ENCODE measurements at places on chromosomes 16 and 17. TPM values are rescaled to one million over a fixed set of nuclear protein-coding genes. Genes with fewer than 3 reads are reported as not detected.

DNA sequence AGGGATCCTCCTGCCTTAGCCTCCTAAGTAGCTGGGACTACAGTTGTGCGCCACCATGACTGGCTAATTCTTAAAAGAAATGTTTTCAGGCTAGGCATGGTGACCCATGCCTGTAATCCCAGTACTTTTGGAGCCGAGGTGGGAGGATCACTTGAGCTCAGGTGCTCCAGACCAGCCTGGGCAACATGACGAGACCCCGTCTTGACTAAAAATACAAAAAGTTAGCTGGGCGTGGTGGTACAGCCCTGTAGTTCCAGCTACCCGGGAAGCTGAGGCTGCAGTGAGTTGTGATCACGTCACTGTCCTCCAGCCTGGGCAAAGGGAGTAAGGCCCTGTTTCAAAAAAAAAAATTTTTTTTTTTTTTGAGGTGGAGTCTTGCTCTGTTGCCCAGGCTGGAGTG lies 173.1 kb downstream of the SEC14L1 start:
- no peak for DNase-seq

GRCh38 chr16:89360760-89361435 lies 129.5 kb downstream of the ANKRD11 start:
- peak; percentile 85 for DNase-seq

GRCh38 chr16:86476956-86477534 lies 33.3 kb upstream of the FOXF1 start:
- DNase-seq = no peak

GRCh38 chr17:78337244-78338109 lies 22.4 kb downstream of the SOCS3 start:
- DNase-seq = peak; percentile 87

GRCh38 chr17:43880420-43880991 lies 26.8 kb downstream of the MPP2 start:
- peak; percentile 19 for DNase-seq

- no peak for DNase-seq
Observed at GRCh38 chr17:58556833-58557250, 42.4 kb upstream of the MTMR4 start.

- peak; percentile 48 for DNase-seq
Observed at GRCh38 chr17:62680541-62681052, 53.1 kb downstream of the MRC2 start.

DNA sequence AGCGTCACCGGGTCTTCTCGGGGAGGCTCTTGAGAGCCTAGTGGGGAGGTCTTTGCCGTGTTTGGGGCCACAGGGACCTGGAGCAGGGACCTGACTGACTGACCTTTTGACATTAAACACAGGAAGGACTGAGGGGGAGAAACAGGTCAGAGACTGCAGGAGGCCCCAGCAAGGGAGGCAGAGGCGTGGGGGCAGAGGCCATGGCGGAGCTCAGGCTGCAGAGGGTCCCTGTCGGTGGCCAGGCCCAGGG lies 41.6 kb upstream of the GSE1 start:
- no peak for DNase-seq

CSH2 gene
- total RNA-seq = not detected

NPIPB6 gene
- not detected for total RNA-seq
